Inflammatory macrophage (primary cell): ENCODE measurements at places on chromosomes 3 and 15.

DNA sequence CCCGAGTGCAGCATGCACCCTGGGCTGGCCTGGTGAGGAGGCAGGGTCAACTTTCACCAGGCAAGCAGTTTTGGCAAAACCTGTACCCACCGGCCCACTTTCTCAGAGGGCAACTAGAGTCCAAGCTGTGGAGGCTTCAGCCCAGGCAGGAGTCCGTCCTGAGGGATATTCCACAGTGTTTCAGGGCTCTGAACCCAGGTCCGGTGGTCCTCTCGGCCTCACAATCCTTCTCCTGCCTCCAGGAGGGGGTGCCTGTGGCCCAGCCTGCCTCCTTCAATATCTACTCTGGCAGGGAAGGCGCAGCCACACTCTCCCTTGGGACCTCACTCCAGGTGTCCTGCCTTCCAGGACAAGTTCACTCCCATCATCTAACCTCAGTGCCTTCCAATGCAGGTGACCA is 3.9 kb downstream of the PLA2G4E start:
- DNase-seq: no peak

- DNase-seq: peak; percentile 37
These were observed 27.3 kb downstream of the DUT start for GRCh38 chr15:48358229-48359152.

DNA sequence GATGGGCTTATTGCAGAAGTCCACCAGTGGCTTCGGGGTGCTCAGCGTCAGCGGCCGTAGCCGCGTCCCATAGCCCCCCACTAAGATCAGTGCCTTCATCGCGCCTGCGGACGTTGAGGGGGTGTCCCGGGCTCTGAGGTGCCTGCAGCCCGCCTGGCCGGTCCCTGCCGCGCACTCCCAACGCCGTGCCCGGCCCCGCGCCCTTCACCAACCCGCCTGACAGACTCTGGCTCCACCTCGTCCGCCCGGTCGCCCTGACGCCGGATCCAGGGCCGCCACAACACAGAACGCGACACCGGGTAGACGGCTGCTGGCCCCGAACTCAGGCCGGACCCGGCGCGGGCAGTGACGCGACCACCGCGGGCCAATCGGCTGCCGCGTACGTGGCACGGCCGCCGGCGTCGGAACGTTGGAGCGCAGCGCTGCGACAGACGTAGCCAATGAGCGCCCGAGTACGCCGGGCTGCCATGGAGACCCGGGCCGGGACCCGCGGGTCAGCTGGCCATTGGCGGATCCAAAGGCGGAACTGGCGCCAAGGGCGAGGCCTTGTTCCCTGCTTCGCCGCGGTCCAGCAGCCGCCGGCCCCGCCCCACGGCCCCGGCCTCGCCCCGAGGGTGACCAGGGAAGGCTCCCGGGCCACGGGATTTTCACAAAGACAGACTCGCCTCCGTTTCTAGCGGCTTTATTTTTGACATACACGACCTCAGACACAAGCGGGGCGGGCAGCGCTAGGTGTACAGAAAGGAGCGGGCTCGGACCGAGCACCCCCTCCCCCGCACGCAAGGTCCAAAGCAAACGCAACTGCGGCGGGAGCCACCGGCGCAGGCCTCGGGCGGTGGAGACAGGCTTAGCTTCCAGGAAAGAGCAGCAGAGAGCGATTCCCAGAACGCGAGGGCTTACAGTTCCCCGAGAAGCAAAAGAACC is at the start of gene GMPPB:
GMPPB (minus strand) TSS at position 324 of the 924 bp plus-strand sequence; CDS start at position 99, 225 bp downstream.
- peak; percentile 98 for DNase-seq

- DNase-seq: no peak
These were observed 192.8 kb upstream of the TBC1D5 start for GRCh38 chr3:17935222-17935621.

DNA sequence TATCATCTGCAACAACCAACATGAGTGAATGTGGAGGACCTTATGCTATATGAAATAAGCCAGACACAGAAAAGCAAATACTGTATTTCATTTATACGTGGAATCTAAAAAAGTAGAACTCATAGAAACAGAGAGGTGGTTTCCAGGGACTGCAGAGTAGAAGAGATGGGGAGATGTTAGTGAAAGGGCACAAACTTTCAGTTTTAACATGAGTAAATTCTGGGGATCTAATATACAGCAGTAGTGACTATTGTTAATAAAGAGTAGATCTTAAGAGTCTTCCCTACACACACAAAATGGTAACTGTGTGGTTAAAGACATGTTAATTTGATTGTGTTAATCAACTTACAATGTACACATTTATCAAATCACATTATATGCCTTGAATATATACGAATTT is 20.9 kb upstream of the MELTF start:
- DNase-seq: no peak

DNA sequence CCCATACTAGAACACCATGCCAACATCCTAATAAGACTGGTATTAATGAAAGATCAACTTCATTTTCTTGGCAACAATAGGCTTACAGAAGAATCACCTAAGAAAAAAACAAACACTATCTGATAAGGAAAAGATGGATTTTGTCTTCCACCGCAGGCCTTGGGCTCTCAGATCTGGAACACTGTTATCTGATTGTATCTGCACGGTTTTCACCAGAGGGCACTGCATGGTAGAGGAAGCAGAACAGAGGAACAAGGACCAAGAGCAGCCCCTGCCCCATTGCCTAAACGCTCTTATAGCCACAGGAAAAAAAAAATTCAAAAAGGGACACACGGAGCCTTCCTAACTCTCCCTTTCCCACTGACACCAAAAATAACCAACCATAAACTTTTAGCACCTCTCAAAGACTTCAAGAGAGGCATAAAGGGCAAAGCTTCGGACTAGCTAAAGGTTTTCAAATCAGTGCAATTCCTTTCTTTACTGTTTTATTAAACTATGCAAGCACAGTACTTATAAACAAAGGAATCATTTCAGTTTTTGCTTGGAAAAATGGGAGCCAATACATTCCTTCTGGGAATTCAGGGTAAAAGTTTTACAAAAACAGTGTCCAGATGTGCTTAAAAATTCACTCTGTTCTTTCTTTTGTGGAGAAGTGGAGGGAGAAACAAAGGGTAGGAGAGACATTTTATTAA is 23.3 kb downstream of the IL17RD start:
- no peak for DNase-seq

- no peak for DNase-seq
These were observed 81.5 kb upstream of the DAZL start for GRCh38 chr3:16686679-16687078.

DNA sequence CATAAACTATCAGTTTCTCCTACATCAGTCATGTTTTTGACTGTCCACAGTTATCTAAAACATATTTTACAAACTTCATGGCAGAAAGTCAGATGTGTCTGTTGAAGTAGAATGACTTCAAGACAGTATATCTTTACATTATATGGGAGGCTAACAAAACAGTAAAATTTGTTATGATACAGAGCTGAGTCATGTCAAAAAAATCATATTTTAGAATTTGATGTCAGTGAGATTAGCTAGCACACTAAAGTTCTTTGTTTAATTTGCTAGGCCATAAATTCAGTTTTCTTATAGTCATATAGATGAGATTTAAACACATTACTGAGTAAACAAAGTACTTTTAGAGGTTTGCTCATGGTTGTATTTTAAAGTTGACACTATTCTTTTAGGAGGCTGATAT is 80.3 kb upstream of the IGSF10 start:
- DNase-seq: no peak

- peak; percentile 50 for DNase-seq
These were observed 44.7 kb downstream of the MYO1E start for GRCh38 chr15:59327942-59328341.

- DNase-seq: peak; percentile 72
These were observed 162.2 kb downstream of the LPP start for GRCh38 chr3:188316021-188316722.

DNA sequence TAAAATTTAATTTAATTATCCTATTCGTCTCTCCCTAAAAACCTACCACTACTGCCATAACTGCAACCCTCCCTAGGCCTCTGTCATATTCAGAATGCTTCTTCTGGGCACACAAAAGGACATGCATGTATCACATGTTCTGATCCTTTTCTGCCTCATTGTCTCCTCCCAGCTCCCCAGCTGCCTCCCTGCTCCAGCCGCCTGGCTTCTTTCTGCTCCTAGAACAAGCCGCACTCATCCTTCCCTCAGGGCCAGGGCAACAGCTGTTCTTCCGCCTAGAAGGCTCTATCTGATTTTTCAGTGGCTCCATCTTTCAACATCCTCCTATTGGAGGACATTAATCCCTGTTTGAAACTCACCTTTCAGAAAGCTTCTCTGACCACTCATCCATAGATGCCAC is 38.6 kb downstream of the TMED3 start:
- DNase-seq: no peak

DNA sequence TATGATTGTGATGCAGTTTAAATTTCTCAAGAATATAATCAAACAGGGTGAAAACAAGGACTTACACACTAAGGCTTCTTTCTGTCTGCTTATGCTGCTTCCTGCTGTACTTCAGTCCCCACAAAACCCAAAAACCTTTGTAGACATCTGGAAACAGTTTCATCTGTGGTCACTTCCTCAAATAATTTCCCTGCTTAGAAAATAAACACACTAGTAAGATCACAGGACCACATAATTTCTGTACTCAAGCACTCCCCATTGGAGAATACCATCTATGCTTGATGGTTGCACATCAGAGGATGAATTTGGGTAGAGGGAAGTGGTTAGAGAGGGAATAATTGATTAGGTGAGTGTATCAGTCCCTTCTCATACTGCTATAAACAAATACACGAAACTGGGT is 266.2 kb downstream of the LSAMP start:
- DNase-seq: no peak
